ENCODE measurements at places on chromosomes 7 and 10. TPM values are rescaled to one million over a fixed set of nuclear protein-coding genes. Genes with fewer than 3 reads are reported as not detected.

The RAMP3 gene
- not detected for total RNA-seq

- peak; percentile 19 for DNase-seq
Measured at GRCh38 chr7:45578467-45578866, 4.3 kb downstream of the ADCY1 start.

The EPHA1 gene
- 66.6 TPM for total RNA-seq

The CLEC5A gene
- total RNA-seq, result not detected

The RABGEF1 gene
- total RNA-seq, result 21.2 TPM

GRCh38 chr10:130930821-130931220, 380.7 kb downstream of the TCERG1L start:
- DNase-seq, result no peak

DNA sequence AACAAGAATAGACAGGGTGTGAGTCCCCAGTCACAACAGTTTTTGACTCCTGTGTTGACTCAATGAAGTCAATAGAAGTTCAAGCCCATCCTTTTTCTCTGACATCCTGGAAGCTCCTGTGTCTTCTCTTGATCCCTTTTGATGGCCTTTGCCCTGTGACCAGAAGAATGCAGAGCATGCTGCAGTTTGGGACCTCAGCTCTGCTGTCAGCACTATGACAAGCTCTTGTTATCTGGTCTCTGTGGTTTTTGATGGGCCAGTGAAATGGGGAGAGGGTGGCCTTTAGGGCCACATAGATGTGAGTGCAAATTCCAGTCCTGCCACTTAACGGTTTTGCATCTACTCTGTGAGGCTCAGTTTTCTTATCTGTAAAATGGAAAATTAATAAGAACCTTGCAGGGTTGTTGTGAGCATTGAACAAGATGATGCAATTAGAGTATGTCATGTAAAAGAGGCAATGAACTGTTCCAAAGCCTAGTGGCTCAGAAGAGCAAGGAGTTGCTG, 102.4 kb upstream of the IKZF1 start:
- no peak for DNase-seq

GRCh38 chr10:123993534-123994416, 99.6 kb downstream of the CHST15 start:
- DNase-seq, result no peak

- DNase-seq, result no peak
Measured at GRCh38 chr7:3007696-3008095, 36.0 kb downstream of the CARD11 start.

- DNase-seq, result no peak
Measured at GRCh38 chr10:117983961-117984360, 62.8 kb downstream of the RAB11FIP2 start.

DNA sequence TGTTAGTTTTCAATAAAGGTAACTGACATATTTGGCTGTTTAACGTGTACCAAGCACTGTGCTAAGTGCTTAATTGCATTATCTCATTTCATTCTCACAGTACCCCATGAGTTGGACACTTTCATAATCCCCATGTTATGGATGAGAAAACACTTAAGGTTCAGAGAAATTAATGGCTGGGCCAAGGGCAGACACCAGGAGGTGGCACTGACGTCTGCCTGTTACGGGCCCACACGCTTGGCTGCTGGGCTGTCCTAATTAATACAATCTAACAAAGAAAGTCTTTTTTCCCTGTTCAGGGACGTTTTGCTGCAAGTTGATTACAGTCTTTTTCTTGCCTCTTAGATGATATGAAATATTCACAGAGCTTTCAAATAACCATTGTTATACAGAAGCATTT, 16.1 kb downstream of the DYDC2 start:
- no peak for DNase-seq

The ABCB1 gene
- total RNA-seq, result 34.6 TPM

GRCh38 chr10:68171539-68172080, 60.3 kb downstream of the ATOH7 start:
- no peak for DNase-seq

DNA sequence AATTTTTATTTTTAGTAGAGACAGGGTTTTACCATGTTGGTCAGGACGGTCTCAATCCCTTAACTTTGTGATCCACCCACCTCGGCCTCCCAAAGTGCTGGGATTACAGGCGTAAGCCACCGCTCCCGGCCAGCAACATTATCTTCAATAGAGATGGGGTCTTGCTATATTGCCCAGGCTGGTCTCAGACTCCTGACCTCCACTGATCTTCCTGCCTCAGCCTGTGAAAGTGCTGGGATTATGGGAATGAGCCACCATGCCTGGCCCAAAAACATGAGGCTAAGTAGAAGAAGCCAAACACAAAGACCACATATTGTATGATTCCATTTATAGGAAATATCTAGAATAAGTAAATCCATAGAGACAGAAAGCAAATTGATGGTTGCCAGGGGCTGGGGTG, 19.1 kb upstream of the CYTH3 start:
- no peak for DNase-seq

- no peak for DNase-seq
Measured at GRCh38 chr10:17847585-17848296, 38.6 kb downstream of the MRC1 start.

DNA sequence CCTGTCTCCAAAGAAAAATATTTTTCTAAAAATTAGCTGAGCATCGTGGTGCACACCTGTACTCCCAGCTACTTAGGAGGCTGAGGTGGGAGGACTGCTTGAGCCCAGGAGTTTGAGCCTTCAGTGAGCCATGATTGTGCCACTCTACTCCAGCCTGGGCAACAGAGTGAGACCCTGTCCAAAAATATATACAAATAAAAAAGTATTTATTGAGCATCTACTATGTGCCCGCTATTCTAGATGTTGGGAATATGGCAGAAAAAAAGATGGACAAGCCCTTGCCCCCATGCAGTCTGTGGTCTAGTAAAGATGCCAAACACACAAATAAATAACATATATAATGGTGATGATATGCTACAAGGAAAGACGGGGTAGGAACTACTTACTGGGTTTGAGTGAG, 4.3 kb upstream of the STX1A start:
- no peak for DNase-seq

DNA sequence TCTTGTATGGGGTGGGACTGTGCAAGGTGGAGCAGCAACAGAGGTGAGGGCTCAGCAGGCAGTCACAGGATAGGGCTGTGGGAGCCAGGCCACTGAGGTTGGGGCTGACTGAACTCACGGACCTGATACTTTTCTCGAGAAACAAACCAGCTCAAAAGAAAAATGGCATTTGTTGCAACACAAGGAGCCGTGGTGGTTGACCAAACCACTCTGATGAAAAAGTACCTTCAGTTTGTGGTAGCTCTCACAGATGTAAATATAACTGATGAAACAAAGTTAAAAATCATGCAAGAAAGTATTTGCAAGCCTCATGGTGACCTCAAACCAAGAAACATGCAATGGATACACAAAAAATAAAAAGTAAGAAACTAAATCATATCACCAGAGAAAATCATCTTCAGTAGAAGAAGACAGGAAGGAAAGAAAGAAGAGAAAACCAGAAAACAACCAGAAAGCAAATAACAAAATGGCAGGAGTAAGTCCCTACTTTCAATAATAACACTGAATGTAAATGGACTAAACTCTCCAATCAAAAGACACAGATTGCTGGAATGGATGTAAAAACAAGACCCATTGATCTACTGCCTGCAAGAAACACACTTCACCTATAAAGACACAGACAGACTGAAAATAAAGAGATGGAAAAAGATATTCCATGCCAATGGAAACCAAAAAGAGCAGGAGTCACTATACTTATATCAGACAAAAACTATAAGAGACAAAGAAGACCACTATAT, 48.9 kb upstream of the DUSP5 start:
- no peak for DNase-seq

The MARVELD1 gene
- total RNA-seq, result 19.6 TPM

The CADPS2 gene
- 3.6 TPM for total RNA-seq

GRCh38 chr10:47127188-47127785, 172.7 kb upstream of the GDF10 start:
- DNase-seq, result no peak
